Smooth muscle cell of the coronary artery (primary cell): ENCODE measurements at places on chromosomes 3 and 15. TPM values are rescaled to one million over a fixed set of nuclear protein-coding genes. Genes with fewer than 3 reads are reported as not detected.

The CCDC54 gene
- total RNA-seq = not detected in 2 replicates

The C3orf18 gene
- total RNA-seq = 8.4 and 13.9 TPM in 2 replicates

The SPESP1 gene
- total RNA-seq = 0.59 and 5.1 TPM in 2 replicates

The SAMMSON gene
- total RNA-seq = not detected in 2 replicates

The CRABP1 gene
- not detected in 2 replicates for total RNA-seq

The AADAC gene
- total RNA-seq = 0.68 and 1.8 TPM in 2 replicates

The MINDY4B gene
- not detected in 2 replicates for total RNA-seq

The FBXW12 gene
- 0.08 TPM in 1 of 2 replicates, not detected in the other for total RNA-seq

The PP2D1 gene
- total RNA-seq = not detected in 2 replicates

The PRSS50 gene
- not detected in 2 replicates for total RNA-seq

The CP gene
- total RNA-seq = 0.38 and 30.1 TPM in 2 replicates

The CPA3 gene
- not detected in 2 replicates for total RNA-seq

The ARNT2 gene
- total RNA-seq = 4.9 and 14.9 TPM in 2 replicates

The PLAAT1 gene
- total RNA-seq = not detected in 2 replicates

The TMEM207 gene
- total RNA-seq = not detected in 2 replicates

The SERPINI2 gene
- not detected in 2 replicates for total RNA-seq

The ACAP2 gene
- total RNA-seq = 38.4 and 87.8 TPM in 2 replicates

The GOLGA6L7 gene
- total RNA-seq = not detected in 2 replicates

The TGM4 gene
- 0.15 TPM in 1 of 2 replicates, not detected in the other for total RNA-seq

The GOLGA6A gene
- total RNA-seq = not detected in 2 replicates

The ST8SIA2 gene
- 0.35 TPM in 1 of 2 replicates, not detected in the other for total RNA-seq

The ADPRH gene
- total RNA-seq = 0.70 and 2.2 TPM in 2 replicates

The STX19 gene
- not detected in 2 replicates for total RNA-seq

The PGBD4 gene
- 1.5 and 1.6 TPM in 2 replicates for total RNA-seq

The SEMA3G gene
- 0.90 TPM in 1 of 2 replicates, not detected in the other for total RNA-seq

The CCRL2 gene
- total RNA-seq = 0.12 TPM in 1 of 2 replicates, not detected in the other

The RBP2 gene
- not detected in 2 replicates for total RNA-seq

The SEC22C gene
- total RNA-seq = 34.9 and 41.1 TPM in 2 replicates

The WNT5A gene
- total RNA-seq = 0.15 and 46.0 TPM in 2 replicates

The SCAANT1 gene
- total RNA-seq = not detected in 2 replicates

The MAP6D1 gene
- total RNA-seq = 0.35 and 0.90 TPM in 2 replicates

The ZNF660 gene
- 0.59 and 1.9 TPM in 2 replicates for total RNA-seq

The PLSCR5 gene
- not detected in 2 replicates for total RNA-seq

The PLCB2 gene
- total RNA-seq = 0.12 and 0.23 TPM in 2 replicates

The PSTPIP1 gene
- 0.82 and 1.4 TPM in 2 replicates for total RNA-seq

The PATL2 gene
- total RNA-seq = 0.08 and 0.82 TPM in 2 replicates

The MEX3B gene
- 2.6 and 54.9 TPM in 2 replicates for total RNA-seq

The KLHL6 gene
- under 0.01 TPM in 1 of 2 replicates, not detected in the other for total RNA-seq
